Activated T-cell treated with anti-CD3 and anti-CD28 coated beads, Interleukin-2, amount 50 U/mL, for 24 hours (primary cell): ENCODE measurements at places on chromosomes 6 and 20.

DNA sequence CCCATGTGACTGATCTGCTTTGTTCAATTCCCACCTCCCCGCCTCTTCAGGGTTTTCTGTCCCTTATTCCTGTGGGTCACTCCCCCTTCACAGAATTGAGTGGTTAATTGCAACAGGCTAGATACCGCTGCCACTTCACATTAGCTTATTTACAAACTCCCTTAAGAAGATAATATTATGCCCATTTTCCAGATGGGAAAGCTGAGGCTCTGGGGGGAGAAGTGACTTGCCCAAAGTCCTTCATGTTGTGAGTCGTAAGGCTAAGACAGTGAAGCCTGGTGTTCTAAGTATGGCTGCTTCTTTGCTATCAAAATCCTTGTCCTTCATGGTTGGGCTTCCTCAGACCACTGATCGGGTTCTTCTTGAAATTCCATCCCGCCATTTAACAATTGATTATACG lies 39.9 kb upstream of the PBOV1 start:
- no peak for DNase-seq

DNA sequence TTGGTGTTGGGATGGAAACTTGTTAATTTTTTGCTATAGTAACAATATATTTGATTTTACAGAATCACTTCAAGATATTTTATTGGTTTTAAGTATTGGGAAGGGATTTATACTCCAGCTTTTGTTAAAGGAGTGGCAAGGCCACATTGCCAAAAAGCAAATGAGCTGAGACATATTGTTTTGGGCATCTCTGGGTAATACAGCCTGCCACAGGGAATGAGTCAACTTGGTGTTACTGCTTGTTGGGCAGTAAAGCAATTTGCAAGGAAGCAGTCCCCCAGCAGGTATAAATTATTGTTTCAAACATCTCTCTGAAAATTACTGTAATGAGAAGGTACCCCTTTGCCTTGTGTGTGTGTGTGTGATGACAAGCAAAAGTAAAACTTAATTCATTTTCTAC lies 868.3 kb upstream of the FLRT3 start:
- no peak for DNase-seq

DNA sequence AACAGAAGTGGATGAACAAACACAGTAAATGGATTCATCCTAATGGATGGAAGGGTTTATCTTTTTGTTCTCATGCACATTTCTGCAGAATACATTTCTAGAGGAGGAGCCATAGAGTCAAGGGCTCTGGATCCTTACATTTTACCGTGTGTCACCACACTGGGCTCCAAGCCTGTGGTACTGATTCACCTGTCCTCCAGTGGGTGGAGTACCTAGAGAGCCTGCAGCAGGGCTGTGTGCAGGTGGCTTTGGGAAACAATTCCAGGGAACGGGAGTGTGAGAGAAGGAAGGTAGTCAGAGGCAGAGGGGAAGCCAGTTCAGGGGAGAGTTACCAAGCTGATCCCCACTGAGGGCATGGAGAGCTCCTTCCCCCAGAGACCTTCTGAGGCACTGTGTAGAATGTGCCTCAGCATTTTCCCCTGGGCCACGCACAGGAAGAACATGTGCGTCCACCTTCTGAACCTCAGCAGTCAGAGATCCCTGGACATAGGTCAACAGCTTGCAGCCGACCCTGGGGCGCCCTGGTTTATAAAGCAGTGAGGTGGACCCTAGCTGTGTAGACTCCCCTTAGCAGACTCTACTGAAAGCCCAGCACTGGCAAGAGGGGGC lies 85.3 kb upstream of the SLC22A23 start:
- DNase-seq, result no peak

DNA sequence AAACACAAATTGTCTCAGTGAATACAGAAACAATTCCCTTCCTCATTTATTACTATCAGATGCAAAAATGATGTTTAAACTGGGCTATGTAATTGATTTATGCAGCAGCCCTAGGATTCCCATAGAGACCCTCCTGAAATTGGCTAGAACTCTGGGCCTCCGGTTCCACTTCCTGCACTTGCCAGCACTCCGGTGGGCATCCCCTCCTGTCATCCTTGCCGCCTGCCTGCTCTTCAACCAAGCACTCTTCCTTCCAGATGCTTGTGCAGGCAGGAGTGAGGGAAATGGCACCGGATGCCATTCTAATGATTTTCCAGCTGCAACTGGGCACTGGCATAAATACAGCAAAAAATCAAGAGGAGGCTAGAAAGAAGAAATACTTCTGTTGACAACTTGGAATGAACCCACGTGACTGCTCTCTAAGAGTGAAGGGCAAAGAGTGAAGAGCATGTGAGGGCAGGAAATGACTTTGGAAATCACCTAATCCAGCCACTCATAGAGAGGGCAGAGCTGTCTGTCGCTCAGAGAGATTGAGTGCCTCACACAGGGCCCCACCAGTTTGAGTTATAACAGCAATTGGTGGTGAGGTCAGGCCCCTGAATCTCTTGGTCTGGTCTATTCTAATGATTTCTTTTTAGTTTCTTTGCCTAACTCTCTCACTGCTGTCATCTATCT lies 3.7 kb upstream of the NEDD9 start:
- no peak for DNase-seq

- no peak for DNase-seq
Observed at GRCh38 chr20:23393996-23394775, 27.1 kb downstream of the NAPB start.

- DNase-seq, result no peak
Observed at GRCh38 chr6:168469521-168469920, 28.5 kb downstream of the SMOC2 start.

DNA sequence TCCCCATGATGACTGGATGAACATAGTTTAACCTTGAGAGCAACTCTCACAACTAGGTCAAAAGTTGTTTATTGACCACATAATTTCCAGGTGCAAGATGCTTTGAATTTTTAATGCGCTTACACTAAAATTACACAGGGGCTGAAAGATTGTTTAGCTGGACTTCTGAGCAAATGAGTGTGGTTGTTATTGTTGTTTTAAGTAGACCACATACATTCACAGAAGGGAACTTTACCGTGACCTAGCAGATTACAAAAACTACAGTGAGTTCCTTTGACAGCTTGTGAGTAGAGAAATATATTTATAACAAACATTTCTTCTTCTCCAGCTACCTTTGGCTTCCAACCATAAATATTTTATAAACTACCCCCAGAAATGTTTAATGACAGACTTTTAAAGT lies 178.9 kb downstream of the UST start:
- DNase-seq, result no peak

- DNase-seq, result no peak
Observed at GRCh38 chr6:56102216-56102615, 145.2 kb downstream of the COL21A1 start.

DNA sequence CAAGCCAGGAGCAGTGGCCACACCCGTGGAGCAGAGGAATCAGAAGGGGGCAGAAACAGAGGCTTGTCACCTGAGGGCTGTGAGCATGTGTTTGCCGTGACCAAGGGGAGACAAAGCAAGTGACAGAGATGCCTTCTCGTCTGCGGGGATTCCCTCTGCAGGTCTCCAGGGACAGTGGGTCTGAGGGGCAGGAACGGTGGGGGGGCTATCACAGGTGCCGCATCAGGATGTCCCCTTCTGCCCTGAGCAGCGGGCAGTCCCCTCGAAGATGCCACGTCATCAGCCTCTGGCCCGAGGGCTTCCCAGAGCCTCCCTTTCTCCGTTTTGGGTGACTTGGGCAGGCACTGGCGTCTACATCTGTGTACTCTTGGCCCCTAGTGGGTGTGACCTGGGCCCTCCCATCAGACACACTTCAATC lies 338.7 kb downstream of the PREX1 start:
- no peak for DNase-seq

DNA sequence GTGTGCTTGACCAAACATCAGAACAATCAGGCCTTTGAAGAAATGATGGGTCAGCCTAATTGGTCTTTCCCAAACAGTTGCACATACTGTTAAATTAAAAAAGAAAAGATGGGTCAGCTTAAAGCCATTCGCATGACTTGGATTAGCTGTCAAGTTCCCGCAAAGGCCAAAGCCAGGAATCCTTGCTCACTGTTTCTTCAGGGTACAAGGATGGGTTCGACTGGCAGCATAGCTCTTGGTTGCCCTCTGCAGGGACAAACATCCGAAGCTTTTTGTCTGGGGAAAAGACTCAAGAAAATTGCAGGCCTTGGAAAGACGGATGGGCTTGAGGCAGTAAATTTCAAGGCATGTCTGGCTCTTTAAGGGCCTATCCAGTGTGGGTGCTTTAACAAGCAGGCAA lies 168.0 kb downstream of the HDGFL1 start:
- no peak for DNase-seq

DNA sequence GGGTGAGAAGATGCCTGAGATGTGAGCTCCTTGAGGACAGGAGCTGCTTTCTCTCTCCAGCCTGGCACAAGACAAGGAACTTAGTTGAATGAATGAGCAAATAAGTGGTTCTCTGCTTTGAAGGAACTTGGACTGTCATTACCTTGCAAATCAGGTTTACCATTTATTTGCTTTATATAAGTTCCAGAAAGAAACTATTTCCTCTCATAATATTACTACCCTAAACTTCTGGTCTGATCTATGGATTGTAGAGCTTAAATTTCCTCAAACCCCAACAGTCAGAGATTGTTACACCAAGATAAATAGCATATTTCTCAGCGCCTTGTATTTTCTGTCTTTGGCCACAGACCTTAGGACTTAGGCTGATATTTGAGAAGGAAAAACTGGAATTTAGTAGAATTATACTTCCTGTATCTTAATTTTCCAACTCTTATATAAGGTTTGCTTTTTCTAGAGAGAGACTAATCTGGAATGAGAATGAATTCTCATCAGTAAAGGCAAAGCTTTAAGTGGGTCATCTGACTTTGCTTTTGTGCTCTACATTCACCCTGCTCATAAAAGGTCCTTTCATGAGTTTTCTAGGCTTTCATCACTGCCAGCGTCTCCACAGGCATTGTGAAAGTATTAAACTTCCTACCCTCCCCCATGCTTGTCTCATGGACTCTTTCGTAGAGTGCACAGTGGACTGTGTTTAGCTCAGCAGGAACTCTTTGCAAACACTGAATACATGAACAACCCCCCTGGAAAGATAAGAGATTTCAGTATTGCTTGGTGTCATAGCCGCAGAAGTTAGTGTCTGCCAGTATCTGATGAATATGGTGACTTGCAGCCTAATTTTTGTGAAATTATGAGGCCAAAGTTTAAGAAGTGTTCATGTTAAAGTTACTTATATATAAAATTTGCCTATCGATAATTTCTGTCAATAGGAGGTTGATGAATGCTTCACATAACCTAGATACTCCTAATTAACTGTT lies 74.0 kb downstream of the PTPRA start:
- no peak for DNase-seq

GRCh38 chr6:134253681-134254080 lies 64.2 kb downstream of the SGK1 start:
- DNase-seq, result no peak

GRCh38 chr20:57708694-57709673 lies 831 bp downstream of the PMEPA1 start:
- DNase-seq, result no peak

DNA sequence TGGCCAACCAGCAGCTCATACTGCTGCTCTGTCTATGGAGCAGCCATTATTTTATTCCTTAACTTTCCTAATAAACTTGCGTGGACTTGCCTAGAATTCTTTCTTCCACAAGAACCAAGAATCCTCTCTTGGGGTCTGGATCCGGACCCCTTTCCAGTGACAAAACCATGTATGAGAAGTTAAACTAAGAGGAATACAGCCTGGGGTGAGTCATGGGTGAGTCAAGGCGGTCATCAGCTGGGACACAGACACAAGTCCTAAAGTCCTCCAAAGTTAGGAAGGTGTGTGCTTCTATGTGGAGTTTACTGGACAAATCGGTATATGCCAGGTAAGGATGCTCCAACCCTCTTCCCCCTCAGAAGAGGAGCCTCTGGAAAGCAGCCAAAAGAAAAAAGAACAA lies 690.0 kb upstream of the CHD6 start:
- no peak for DNase-seq

DNA sequence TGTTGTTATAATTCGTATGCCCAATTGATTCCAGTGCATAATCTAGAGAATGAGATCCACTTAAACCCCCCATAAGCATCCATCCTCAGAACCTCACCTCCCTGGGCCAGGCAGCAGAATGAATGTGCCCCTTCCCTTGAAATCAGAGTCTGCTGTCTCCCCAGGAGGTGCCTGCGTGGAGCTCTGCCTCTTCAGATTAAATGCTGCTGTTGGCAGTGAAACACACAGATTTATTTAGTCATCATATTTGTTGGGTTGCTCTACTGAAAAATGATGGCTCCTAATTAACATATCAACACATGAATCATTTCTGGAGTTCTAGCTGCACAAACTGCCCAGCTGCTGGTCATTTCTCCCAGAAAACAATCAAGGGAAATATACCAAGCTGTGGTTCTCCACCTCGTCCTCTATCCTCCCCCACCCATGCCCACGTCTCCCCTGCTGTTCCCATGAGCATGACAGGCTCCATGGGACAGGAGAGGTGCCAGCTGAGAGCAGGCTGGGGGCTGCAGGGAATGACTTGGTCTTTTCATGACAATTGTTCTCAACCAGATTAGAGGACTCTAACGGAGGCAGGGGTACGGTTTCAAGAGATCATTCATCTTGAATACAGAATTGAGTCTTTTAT lies 633.1 kb downstream of the CDH26 start:
- DNase-seq, result no peak

GRCh38 chr6:4920914-4921410 lies 82.9 kb downstream of the RPP40 start:
- no peak for DNase-seq

DNA sequence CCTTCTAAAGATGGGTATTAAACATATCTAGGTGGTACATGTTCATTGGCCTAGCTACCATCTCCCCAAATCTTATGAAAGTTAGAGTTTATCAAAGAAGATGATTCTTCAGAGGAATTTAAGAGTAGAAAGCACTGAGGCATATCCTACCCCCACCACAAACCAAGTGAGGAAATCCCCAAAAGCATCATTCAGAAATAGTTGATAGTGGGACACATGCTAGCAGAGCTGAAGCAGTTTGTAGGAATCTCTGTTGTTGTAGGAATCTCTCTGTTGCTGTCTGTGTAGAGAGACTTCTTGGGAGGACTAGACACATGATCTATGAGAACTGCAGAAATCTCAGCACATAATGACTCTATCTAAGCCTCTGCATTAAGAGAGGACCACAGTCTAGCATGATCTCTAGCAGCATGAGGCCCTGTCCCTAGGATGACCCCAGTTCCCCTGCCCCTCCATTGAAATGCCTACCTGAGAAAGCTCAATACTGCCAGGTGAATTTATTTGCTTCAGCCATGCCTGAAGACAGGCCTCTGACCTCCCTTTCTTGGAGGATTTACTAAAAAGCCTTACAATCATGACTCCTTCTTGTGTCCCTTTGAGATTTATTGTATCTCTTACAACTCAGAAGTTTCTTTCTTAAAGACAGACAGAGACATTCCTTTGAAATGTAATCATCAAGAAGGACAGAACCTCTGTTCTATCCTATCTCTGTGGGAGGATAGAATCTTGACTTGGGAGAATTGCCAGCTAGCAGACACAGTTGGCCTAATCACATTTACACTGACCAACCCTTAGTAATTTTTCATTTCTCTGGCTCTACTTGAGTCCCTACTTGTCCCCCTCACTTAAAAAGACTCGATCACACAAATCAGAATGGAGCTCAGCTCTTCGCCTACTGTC lies 582.4 kb downstream of the PHF3 start:
- no peak for DNase-seq

GRCh38 chr20:47400685-47401084 lies 44.2 kb upstream of the ZMYND8 start:
- no peak for DNase-seq

GRCh38 chr20:14915356-14915755 lies 577.9 kb upstream of the FLRT3 start:
- no peak for DNase-seq

GRCh38 chr6:99187429-99187828 lies 162.0 kb downstream of the FAXC start:
- DNase-seq, result no peak
